Stimulated activated CD8-positive, alpha-beta memory T cell treated with anti-CD3 and anti-CD28 coated beads, Interleukin-15, amount 100 ng/mL, for 4 hours (primary cell): ENCODE measurements at places on chromosomes 2 and 18.

- DNase-seq = no peak
These were observed 191.2 kb upstream of the TPO start for GRCh38 chr2:1222056-1222455.

- no peak for DNase-seq
These were observed 1572.1 kb upstream of the LRRTM1 start for GRCh38 chr2:81876624-81877023.

GRCh38 chr2:72973566-72974435 lies 56.5 kb downstream of the EMX1 start:
- DNase-seq = no peak

GRCh38 chr2:160970052-160970965 lies 189.9 kb upstream of the TANK start:
- no peak for DNase-seq

- no peak for DNase-seq
These were observed 15.2 kb downstream of the CDKL4 start for GRCh38 chr2:39228413-39229209.

GRCh38 chr18:48902023-48902855 lies 48.5 kb downstream of the SMAD7 start:
- no peak for DNase-seq

DNA sequence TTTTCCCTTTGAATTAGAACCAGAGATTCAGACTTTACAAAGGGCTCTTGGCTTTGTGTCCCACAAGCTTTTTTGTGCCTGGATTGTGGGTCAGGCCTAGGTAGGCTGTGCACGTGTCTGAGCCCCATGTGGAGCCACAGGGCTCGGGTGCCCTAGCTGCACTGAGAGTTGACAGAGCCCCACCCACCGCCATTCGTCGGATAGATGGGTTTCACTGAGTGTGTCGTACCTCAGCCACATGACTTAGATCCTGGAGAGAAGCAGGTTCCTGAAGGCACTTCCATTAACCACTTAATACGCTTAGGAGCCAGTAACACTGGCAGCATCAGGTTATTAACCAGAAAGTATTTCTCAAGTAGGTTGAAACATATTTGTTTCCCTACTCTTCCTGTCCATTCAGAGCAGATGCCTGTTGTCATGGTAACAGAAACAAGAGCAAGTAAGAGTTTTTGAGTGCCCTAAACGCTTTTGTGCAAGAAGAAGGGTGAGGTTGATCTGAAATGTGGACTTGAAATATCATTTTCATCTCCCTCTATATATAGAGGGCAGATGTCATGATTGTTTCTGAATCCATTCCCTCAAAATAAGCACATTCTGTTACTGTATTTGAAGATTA lies 30.0 kb downstream of the ADCYAP1 start:
- DNase-seq = no peak

DNA sequence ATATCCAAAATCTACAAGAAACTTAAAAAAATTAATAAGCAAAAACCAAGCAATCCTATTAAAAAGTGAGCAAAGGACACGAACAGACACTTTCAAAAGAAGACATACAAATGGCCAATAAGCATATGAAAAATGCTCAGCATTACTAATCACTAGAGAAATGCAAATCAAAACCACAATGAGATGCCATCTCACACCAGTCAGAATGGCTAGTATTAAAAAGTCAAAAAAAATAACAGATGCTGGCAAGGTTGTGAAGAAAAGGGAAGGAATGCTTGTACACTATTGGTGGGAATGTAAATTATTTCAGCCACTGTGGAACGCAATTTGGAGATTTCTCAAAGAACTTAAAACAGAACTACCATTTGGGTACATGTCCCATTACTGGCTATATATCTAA lies 128.8 kb upstream of the SESTD1 start:
- DNase-seq = no peak

- DNase-seq = no peak
These were observed 52.3 kb downstream of the RAB10 start for GRCh38 chr2:26086155-26086637.

DNA sequence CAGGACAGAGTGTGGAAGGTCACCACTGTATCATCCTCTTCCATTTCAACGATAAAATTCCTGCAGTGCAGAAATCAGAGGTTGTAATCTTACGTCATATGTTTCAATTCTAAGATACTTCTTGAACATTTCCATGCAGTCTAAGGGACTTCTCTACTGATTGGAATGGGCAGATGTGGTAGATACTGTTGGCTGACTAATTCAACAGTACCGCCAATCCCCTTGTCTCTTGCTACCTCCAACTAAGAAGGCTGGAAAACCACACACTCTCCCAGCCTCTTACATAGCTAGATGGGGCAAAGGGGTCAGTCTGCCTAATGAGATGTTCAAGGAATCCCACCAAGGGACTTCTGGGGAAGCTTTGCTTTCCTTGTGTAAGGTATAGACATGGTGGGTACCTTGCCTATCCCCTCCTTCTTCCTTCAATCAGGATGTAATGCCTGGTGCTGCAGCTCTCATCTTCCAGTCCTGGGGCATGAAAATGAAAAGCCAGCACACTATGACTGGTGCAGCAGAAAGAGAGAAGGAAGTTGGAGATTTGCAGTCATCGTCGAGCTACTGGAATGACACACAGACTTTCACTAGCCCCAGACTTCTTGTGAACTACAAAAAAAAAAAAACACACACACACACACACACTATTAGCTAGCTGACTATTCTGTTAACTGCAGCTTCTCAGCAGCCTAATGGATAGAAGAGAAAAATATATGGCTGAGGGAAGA lies 84.1 kb downstream of the ALPK2 start:
- DNase-seq = no peak

DNA sequence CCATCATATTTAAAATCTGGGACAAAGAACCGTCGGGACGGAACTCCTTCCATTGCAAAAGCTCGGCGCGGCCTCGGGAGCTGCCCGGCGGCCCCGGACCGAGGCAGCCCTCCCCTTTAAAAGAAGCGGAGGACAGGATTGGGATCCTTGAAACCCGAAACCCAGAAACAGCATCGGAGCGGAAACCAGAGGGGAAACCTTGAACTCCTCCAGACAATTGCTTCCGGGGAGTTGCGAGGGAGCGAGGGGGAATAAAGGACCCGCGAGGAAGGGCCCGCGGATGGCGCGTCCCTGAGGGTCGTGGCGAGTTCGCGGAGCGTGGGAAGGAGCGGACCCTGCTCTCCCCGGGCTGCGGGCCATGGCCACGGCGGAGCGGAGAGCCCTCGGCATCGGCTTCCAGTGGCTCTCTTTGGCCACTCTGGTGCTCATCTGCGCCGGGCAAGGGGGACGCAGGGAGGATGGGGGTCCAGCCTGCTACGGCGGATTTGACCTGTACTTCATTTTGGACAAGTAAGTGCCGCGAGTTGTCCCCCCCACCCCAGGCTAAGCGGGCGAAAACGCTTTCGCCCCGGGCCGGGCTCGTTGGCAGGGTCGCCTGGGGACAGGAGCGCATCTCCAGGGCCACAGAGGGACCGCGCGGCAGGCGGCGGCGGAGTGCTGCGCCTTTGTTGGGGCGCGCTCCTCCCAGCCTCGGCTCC lies at the start of gene ANTXR1:
ANTXR1 (plus strand) TSS at position 38 of the 698 bp plus-strand sequence; CDS start at position 359, 321 bp downstream.
- no peak for DNase-seq

DNA sequence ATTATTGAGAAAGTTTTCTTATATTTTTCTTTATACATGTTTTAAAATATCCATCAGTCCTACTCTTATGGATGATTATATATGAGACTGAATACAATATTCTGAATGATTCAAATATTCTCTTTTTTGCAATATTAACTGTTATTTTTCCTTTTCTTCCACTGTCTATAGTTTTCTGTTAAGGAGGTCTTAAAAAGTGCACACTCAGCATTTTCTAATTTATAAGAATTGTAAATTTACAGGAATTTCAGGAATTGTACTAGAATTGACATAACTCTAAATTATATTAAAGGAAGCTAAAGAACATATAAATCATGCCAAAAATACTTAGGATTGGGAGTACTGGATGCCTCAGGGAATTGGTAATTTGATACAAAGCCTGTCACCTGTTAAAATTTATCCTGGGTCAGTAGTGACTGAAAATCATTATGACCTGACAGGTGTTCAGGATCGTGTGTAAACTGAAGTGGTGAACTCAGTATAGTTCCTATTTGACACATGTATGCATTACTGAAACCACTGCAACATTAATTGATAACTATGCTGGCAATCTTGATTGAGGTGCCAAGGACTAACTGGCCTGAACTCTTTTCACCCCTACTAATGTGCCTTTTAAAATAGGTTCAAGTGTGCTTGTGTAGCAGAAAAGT lies 30.4 kb downstream of the MSTN start:
- no peak for DNase-seq

DNA sequence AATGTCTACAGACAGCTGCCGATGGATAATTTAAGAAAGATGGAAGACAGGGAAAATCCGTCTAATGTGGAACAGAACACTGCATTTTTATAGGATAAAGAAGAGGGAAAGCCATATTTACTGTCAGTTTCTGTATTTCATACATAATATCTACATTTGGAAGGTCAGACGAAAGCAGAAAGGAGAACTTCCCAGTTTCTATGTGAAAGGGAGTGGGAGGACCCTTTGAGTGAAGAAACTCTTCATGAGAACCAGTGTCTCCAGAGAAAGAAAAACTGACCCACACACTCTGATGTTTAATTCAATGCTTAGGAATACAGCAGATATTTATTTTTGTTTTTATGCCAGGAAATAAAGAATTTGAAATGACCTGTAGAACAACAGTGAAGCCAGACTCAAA lies 127.2 kb downstream of the CALCRL start:
- no peak for DNase-seq

GRCh38 chr18:76713432-76713831 lies 108.9 kb upstream of the ZNF236 start:
- DNase-seq = no peak

DNA sequence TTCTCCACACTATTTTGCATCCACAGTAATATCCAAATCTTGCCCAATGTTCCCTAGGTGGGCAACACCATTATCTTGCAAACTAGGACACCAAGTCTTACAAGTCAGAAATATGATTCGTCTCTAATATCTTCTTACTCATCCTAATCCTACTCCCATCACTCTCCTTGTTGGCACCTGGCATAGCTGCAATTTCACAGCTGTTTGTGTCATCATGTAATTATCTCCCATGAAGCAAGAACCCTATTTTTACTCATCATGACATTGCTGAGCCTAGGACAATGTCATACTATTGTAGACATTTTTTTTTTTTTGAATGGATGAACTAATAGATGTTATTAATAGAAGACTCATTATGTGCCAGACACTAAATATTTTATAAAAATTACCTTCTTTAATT lies 91.3 kb upstream of the CCDC141 start:
- no peak for DNase-seq

- DNase-seq = no peak
These were observed 187.4 kb upstream of the NCKAP5 start for GRCh38 chr2:133755480-133756300.

GRCh38 chr2:115774361-115774760 lies 1331.9 kb downstream of the DPP10 start:
- DNase-seq = no peak

DNA sequence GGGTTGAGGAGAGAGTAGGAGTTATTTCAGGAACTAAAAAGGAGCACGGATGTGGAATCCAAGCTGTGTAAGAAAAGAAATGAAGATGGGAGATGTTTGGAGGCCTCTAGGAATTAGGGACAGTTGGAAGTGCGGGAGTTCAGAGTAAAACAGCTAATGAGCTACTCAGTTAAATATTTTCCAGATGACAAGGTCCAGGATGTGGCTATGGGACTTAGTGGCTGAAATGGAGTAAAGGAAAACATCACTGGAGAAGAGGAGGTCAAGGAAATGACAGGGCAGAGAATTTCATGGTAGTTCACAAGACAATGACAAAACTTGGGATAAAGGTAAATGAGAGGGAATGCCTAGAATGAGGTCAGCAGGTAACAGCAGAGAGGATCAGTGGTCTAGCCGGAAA lies 13.0 kb downstream of the GPR155 start:
- DNase-seq = no peak

GRCh38 chr2:42566837-42567321 lies 1.6 kb upstream of the MTA3 start:
- DNase-seq = no peak

DNA sequence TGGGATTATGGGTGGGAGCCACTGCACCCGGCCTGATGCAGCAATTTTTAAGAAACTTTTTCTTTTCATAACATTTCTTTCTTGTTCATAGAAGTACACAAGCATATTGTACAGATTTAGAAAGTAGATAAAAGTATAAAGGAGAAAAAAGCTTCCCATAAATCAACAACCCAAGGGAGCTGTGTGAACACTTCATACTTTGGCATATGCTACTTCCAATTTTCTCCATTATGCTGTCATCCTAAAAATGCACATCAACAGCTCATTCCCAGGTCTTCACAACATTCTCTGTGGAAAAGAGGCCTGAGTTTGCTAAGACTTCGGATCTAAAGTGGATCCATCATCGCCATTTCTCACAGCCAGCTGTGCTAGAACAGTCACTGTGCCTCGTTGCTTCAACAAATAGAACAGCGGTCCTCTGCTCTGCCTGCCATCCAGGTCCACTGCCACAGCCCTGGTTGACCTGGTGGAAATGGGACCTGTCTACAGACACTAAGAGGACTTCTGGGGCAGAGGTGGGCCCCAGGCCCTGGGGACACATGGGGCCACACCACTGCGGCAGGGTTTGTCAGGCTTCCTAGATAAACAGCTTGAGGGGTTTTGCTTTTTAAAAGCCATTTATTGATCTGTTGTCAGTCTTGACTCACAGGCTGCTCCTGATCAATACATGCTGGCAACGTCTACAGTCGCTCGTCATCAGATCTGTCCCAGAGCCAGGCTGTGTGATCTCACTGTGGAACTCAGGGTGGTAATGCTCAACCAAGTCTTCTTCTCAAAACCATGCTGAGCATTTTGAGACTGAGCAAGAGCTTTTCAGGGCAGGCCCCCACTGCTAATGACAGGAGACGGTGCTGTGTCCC lies 72.7 kb upstream of the MGAT4A start:
- DNase-seq = no peak

DNA sequence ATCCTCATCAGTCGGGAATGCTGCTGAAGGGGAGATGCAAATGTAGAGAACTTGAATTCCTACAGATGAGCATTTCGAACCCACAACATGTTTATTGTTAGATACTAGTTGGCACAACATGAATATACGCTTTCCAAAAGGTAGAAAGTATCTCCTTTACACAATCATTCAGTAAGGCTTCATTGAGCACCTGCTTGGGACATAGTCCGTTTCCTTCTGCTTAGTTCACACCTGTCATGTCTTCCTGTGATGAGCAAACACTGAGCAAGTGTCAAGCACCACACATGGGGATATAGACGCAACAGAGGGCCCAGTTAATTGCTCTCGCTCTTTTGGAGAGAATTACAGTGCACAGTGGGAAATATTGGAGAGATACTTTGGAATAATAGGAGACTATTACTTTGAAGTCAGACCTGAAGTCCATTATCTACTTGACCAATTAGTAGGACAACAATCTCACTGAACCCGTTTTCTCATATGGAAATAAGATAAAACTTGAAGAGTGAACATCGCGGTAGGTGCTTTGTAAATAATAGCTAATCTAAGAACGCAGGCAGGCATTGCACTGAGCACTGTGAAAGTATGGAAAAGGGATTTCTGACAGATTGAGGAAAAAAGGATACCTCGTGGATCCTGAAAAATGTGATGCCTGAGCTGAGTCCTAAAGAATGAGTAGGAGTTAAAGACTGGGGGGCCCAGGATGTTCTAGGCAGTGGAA lies 1.2 kb downstream of the CPSF3 start:
- DNase-seq = no peak
